ENCODE measurements at places on chromosomes 12 and 14. TPM values are rescaled to one million over a fixed set of nuclear protein-coding genes. Genes with fewer than 3 reads are reported as not detected.
A peak's percentile ranks its signal among the peaks of the same experiment; 100 is the strongest.

CLEC4A gene
- total RNA-seq, result 3.0 TPM

LGR5 gene
- total RNA-seq, result 0.65 TPM

DNA sequence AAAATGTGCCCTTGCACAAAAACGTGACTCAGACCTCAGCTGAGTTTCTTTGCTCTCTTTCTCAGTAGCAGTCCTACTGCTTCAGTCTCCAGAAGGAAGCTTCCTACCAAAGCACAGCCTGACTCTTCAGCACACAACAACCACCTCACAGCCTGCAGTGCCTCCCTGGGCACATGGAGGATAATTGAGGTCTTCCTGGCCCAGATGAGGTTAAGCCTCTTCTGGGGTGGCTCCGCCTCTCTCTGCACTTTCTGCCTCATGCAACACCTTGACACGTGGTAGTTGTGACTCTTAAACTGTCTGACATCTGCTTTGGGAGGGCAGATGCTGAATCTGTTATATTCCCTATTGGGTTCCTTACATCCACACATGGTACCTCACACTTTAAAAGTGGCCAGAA is 33.8 kb downstream of the GIT2 start:
- no peak overlapping the region for H3K4me3 ChIP-seq
- no peaks in the 10 kb centered on the region for H3K27me3 ChIP-seq
- DNase-seq, result no peak

TMEM132C gene
- 0.78 TPM for total RNA-seq

TMPRSS12 gene
- total RNA-seq, result not detected

PRR4 gene
- 2.6 TPM for total RNA-seq

DNA sequence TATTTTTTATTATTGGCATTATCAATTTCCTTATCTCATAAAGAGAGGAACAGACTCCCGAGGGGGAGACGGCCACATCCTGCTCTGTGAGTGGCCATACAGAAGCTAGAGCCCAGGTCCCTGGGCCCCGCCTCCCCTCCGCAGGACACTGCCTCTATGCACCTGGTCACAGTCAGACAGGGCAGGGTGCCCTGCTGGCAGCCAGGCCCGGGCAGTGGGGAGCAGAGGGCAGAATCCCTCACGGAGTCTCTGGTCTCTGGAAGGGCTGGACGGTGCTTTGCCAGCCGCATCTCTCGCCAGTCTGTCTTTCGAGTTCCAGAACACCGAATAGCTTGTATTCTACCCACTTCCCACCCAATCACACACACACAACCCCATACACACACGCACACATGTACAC is 16.4 kb upstream of the CACNA2D4 start:
- no peak overlapping the region for H3K27ac ChIP-seq
- H3K4me1 ChIP-seq, result no peaks in the 10 kb centered on the region
- peaks cover 3% of the 10 kb centered on the region for H3K36me3 ChIP-seq
- no peak for DNase-seq

DNA sequence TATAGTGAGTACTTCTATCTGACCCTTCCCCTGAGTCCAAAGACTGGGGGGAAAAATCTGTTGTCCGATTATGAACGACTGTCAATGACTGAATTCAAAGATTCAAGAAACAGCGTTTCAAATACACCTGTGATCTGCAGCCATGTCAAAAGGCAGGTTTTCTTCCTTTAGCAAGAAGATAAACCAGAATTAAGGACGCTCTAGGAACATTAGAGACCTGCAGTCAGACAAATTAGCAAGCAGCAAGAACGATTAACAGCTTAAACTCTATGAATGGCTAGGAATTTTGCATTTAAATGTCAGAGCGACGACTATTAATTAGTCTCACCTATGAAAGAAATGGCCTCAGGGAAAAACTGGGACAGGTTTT is 2.1 kb downstream of the DUSP6 start:
- no peak overlapping the region for H3K27ac ChIP-seq
- H3K4me3 ChIP-seq, result peak overlapping the region; percentile 99
- no peak for DNase-seq
- no peaks in the 10 kb centered on the region for H3K36me3 ChIP-seq

SLC25A47 gene
- not detected for total RNA-seq

DNA sequence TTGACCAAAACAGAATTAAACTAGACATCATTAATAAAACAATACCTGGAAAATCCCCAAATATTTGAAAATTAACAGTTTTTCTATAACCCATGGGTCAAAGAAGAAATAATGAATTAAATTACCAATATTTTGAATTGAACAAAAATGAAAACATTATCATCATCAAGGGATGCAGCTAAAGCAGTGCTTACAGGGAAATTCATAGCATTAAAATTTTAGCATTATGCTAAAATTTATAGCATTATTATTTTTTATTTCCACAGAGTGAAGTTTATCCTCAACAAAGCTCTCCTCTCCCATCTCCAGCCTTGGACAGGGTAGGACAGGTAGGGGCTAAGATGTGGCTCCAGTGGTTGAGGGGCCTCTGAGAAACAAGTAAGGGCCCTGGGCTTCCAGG is 19.3 kb upstream of the M6PR start:
- H3K27me3 ChIP-seq, result no peaks in the 10 kb centered on the region
- no peaks in the 10 kb centered on the region for H3K4me1 ChIP-seq
- H3K36me3 ChIP-seq, result no peaks in the 10 kb centered on the region
- DNase-seq, result no peak

DNA sequence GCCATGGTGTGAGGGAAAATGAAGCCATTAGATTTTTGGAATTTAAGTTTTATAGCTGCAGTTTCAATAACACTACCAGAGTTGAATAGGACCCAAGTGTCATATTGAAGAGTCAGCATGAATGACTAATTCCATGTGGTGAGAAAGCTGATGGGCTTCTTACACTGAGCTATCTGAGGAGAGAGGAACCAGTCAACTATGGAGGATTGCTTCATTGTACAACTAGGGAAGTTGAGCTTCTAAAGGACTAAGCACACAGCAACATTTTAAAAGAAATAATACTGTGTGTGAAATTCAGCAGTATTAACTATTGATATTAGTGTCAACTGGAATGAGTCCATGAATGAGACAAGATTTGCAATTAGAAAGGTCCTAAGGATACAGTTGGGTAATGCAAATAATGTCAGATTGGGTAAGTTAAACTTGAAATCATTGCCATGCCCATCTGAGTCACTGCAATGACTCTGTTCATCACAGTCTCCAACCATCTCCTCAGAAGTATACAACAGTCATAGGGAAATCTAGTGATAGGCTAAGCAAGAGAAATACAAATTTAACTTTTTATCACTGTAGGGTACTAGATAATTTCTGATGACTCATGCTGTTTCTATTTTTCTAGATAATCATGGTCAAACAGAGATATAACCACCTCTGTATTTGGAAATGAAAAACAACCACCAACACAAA is 394.2 kb downstream of the FSCB start:
- no peaks in the 10 kb centered on the region for H3K27me3 ChIP-seq
- no peak overlapping the region for H3K27ac ChIP-seq
- H3K36me3 ChIP-seq, result no peaks in the 10 kb centered on the region
- no peak for DNase-seq

- no peak overlapping the region for H3K27ac ChIP-seq
- no peaks in the 10 kb centered on the region for H3K27me3 ChIP-seq
- H3K4me1 ChIP-seq, result no peaks in the 10 kb centered on the region
- peak; percentile 89 for DNase-seq
- H3K4me3 ChIP-seq, result no peak overlapping the region
- no peaks in the 10 kb centered on the region for H3K36me3 ChIP-seq
Measured at GRCh38 chr12:1634590-1635191, 5.7 kb downstream of the WNT5B start.

DNA sequence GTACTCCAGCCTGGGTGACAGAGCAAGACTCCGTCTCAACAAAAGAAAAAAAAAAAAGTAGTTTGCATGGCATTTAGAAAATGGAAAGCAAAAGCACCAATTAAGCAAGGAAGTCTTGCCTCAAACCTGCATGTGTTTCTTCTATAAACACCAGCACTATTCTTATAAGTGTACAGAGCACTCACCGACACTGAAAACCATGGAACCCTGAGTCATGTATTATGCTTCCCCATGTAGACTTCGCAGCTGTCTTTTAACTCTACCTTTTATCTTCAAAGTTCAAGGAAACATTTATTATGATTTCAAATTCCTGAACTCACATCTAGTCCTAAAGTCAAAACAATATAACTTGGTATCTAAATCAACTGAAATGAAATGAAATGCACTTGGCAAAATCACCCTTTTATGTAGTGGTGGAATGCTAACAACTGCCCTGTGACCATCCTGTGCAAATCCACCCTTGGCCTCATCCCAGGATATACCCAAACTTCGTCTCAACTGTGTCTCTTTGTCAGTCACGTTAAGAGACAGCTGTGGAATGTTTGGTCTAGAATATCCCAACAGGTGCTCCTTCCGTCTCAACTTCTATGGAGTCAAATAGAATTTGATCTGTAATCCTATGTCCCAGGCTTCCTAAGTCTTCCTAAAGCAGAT is 4.8 kb downstream of the BCAT1 start:
- no peaks in the 10 kb centered on the region for H3K36me3 ChIP-seq
- no peak overlapping the region for H3K4me3 ChIP-seq
- no peaks in the 10 kb centered on the region for H3K27me3 ChIP-seq
- peaks cover 2% of the 10 kb centered on the region for H3K4me1 ChIP-seq
- H3K27ac ChIP-seq, result no peak overlapping the region

LRP1 gene
- 992 TPM for total RNA-seq

GRCh38 chr12:77687321-77687720 is 143.4 kb upstream of the NAV3 start:
- H3K27ac ChIP-seq, result no peak overlapping the region
- H3K4me1 ChIP-seq, result no peaks in the 10 kb centered on the region
- H3K4me3 ChIP-seq, result no peak overlapping the region
- H3K36me3 ChIP-seq, result no peaks in the 10 kb centered on the region
- no peaks in the 10 kb centered on the region for H3K27me3 ChIP-seq

KCNA5 gene
- 84.9 TPM for total RNA-seq

PLD4 gene
- 0.62 TPM for total RNA-seq

Measured in aorta (tissue), 5 donors.